ENCODE measurements at places on chromosomes 2 and 18.

- no peak for DNase-seq
These were observed 97.8 kb downstream of the HDAC4 start for GRCh38 chr2:239302808-239303557.

GRCh38 chr2:183463821-183464220 lies 339.6 kb downstream of the NUP35 start:
- DNase-seq: no peak

DNA sequence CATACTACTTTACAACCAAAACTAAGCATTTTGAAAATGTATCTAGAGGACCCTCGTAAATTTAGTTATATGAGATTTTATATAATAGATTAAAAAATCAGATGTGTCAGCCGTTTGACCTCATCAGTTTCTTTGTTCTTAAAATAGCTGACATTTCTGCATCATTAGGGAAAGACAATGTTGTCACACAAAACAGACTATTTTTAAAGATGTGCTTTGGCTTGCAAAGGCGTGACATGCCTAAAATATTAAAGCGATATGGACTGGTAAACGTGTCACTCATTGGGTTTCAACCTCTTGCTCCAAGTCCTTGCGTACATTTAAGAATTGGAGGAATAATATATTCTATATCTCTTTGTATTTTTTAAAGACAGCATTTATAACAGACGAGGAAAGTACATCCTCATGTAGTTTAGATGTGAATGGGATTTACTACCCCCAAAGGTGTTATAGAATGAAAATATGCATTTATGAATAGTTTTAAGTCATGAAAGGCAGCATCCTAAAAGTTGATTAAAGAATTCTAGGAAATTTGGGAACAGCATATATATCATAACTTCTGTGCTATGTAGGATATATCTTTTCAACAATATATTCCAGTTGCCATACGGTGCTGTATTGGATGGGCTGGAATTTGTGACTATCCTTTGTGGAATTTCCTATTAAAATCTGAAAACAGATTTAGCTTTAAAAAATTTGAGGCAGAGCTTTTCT lies 3.8 kb downstream of the MYL12A start:
- no peak for DNase-seq

DNA sequence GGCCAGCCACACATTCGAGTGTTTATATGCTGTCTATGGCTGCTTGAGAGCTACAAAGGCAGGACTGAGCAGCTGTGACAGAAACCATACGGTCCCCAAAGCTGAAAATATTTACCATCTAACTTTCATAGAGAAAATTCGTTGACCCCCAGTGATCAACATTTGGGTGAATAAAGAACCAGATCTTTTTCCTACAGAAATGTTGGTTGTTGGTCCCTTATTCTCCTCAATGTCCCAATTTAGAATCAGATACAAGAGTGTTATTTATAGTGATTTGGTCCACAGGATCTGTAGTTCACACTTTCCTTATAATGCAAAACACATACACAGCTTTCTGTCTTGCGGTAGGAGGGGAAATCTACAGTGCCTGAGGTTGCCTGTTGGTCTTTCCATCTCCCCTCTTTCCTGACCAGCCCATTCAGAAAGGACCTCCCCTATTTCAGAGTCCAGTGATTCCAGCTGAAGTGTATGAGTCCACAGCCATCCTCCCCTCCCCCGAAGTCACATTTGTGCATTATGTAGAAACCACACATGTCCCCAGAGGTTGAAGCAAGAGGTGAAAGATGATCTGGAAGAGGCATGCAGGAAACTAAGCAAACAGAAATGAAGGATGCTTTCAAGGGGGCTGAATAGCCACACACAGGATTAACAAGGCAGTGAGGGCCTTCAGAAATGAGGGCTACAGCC lies 61.9 kb downstream of the SPRED2 start:
- DNase-seq: no peak

- DNase-seq: no peak
These were observed 39.5 kb upstream of the DYNAP start for GRCh38 chr18:54551590-54551989.

Measured in stimulated activated naive CD8-positive, alpha-beta T cell treated with anti-CD3 and anti-CD28 coated beads, Interleukin-15, Interleukin-2, amounts not matched to agents 100 U/mL and 50 U/mL, for 24 hours (primary cell).